ENCODE measurements at places on chromosomes 7 and 10.

DNA sequence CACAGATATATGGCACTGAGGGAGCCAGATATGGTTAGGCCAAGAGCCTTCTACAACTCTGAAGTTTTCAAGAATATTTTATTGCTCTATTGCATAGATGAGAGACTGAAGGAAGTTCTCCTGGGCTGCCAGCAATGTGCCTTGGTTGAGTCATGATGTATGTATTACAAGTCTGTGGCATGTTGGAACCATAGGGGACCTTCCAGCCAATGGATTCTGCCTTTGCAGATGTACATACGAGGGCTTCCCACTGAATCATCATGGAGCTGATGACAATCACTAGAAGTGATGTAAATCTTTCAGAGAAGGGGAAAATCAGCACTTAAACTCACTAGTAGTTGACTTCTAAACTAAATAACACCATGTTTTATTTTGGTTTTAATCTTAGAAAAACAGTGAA lies 419.5 kb downstream of the PHTF2 start:
- DNase-seq = no peak

GRCh38 chr7:159317294-159317693 lies 172.6 kb upstream of the VIPR2 start:
- no peak for DNase-seq

GRCh38 chr10:79435271-79436065 lies 10.0 kb downstream of the ZCCHC24 start:
- DNase-seq = peak; percentile 55

GRCh38 chr7:142181966-142182365 lies 70.4 kb downstream of the MGAM2 start:
- no peak for DNase-seq

DNA sequence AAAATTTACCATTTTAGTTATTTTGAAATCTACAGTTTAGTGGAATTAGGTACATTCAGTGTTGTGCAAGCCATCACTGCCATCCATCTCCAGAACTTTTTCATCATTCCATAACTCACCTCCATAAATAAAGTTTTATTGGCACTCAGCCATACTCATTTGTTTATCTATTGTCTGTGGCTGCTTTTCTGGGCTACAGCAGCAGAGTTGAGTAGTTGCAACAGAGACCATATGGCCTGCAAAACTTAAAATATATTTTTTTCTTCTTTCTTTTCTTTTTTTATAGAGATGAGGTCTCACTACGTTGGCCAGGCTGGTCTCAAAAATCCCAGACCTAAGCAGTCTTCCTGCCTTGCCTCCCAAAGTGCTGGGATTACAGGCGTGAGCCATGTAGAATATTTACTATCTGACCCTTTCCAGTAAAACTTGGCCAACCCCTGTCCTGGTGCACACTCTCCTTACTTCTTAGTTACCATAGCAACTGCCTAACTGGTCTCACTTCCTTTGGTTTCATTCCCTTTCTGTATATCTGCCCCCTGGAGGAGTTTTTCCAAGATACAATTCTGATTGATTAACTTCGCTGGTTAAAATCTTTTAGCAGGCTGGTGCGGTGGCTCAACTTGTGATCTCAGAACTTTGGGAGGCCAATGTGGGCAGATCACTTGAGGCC lies 133.2 kb downstream of the CUX1 start:
- DNase-seq = peak; percentile 51

DNA sequence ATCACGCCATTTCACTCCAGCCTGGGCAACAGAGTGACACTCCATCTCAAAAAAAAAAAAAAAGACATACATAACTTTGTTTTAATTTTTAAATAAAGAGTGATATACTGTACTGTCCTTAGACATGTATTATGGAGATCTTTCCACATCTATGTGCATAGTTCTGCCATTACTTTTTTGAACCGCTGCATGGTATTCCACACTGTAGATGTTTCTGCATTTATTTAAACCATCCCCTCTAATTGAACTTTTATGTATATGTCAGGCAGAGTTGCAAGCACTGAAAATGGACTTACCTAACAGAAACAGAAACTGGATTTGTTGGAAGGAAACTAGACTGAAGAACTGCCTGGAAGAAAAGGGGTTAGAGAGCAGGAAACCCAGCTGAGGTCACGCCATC lies 8.5 kb upstream of the ARHGAP19 start:
- DNase-seq = no peak

DNA sequence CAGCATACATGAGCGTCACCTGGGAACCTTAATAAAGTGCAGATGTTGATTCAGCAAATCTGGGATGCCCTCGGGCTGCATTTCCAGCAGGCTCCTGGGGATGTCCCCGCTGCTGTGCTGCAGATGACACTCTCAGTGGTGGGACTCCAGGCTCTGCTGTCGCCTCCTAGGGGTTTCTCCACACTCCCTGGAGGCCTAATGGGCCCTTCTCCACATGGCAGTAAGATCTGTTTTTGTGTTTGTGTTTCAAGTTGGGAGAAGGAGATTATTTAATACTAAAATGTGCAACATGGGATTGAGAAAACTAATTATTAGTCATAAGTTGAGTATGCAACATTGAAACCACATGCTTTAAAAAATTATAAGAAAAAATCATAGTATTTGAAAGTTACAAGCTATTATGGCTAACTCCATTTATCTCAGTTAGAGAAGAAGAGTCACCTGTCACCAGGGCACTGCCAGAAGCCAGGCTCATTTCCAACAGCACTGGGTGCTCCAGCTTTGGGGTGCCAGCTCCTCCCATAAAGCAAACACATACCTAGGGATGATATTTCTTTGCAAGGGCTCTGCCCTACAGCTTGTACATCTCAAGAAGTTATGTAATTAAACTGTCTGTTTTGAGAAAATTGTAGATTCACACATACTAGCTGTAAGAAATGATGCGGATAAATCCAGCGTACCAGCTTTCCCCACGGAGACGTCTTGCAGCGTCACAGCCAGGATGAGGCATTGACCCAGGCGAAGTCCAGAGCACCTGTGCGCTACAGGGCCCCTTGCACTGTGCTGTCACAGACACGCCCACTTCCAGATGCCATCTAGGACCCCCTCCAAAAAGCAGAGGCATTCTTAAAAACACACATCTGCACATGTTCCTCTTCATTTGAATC lies 106.4 kb downstream of the EGFR start:
- peak; percentile 52 for DNase-seq

DNA sequence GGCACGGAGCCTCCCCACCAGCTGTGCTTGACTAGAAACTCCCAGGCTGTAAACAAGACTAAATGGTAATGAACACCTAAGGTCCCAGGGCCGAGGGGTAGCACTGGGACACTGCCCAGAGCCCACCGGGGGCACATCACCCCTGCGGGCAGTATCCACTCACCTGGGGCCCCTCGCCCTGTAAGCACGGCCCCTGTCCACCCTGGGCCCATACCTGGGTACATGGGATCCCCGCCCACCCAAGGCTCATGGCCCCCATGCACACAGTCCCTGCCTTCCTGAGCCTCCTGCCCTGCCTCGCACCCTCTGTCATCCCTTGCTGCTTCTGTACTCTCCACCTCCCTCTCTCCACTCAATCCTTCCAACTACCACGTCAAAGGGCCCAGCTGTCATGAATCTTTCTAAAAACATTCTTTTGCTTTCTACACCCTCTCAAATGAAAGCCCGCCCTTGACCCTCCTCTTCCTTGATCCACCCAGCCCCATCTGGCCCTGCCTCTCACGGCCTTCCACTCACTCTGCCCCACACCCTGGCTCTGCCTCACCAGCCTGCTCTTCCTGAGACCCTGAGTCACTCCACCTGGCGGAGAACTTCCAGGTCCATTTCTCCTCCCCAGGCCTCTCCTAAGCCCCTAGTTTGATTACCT lies 173.1 kb downstream of the PARD3 start:
- DNase-seq = no peak

DNA sequence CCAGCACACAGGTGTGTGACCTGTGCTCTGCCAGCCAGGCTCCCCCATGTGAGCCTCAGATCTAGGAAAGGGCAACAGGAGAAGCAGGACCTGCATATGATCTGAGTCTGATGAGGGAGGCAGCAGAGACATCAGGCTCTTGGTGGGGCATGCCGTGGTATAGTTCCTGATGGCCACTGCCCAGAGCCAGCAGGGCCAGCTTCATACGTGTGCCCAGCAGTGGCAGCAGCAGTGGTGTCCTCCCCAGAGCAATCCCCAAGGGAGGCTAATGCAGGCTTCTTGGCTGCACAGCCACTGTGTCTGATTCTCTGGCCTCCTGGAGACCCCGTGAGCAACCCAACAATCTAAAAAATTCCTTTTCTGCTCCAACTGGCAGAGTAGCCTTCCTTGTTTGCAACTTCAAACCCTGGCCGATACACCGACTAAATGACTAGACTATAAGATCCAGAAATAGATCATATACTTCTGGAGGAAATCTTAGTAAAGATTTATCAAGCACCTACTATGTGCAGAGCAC lies 230.6 kb upstream of the ZMIZ1 start:
- no peak for DNase-seq

GRCh38 chr10:22823109-22823508 lies 104.7 kb upstream of the ARMC3 start:
- DNase-seq = peak; percentile 62

DNA sequence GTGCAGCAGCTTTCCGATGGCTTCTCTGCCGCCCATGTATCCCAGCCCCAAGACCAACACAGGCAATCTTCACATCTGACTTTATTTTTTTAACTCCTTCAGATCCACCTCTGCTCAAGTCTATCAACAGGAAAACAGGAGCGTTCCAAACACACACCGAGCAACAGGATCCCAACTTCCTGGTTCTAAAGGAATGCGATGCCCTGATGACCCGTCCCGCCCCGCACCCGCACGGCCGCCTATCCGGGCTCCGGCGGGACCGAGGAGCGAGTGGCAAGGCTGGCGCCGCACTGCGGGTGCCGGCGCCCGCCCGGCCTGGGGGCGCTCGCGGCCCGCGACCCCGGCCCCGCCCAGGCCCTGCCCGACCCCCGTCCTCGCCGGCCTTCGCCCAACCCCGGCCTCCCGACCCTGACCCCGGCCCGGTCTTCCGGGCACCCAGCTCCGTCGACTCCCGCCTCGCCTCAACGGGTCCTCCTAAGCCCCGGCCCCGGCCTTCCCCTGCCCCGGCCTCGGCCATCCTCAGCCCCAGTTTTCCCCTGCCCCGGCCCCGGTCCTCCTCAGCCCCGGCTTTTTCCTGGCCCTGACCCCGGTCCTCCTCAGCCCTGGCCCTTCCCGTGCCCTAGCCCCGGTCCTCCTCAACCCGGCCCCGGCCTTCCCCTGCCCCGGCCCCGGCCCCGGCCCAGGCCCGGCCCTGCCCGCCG lies 730 bp downstream of the LARP4B start:
- DNase-seq = peak; percentile 70

GRCh38 chr7:44396496-44396895 lies 71.1 kb upstream of the CAMK2B start:
- no peak for DNase-seq

DNA sequence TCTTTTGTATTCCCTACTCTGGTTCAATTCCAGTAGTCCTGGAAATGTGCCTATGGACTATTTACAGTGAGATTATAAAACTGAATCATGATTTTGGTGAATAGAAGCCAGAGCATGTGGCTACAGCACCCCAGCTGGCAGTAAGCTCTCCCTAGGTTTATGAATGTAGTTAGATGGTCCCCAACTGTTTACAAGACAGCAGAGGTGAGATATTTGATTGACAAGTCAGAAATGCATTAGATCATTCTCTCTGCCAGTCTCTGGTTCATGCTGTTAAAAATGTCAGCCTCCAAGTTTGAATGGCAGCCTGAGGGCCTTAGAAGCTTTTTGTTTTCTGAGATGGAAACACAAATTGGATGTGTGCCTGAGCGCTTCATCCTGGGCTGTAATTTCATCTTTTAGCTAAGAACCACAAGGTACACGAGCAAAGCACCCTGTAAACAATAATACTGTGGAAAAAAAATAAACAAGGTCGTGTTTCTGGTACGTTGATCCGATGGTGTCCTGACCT lies 85.0 kb downstream of the BTRC start:
- DNase-seq = peak; percentile 4

DNA sequence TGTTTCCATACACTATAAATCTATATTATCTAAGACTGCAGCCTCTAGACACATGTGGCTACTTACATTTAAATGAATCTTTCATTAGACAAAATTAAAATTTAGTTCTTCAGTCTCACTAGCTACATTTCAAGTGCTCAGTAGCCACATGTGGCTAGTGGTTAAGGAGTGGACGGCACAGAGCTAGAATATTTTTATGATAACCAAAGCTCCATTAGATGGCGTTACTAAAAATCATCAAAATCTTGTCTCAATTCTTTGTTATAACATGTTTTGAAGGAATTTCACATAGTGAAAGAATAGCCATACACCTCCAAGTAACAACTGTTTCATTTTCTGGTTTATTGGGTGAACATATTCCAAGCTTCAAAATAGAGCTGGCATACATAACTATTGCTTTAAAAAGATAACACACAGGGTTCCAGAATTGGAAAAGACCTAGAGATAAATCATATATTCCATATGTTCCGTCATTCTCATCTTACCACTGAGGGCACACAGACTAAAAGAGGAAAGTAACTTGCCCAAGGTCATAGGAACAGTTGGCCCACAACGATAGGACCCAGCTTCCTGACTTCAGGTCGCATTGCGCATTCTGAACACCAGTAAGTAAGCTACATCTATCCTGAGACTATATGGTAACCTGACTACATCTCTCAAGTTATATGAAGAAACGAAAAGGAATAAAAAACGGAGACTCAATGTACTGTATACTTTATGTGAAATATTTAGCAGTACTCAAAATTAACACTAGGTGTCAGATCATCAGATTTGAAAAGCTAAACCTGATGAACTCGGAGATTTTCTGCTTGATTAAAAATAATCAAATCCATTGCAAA lies 66.6 kb downstream of the CAV1 start:
- peak; percentile 29 for DNase-seq

DNA sequence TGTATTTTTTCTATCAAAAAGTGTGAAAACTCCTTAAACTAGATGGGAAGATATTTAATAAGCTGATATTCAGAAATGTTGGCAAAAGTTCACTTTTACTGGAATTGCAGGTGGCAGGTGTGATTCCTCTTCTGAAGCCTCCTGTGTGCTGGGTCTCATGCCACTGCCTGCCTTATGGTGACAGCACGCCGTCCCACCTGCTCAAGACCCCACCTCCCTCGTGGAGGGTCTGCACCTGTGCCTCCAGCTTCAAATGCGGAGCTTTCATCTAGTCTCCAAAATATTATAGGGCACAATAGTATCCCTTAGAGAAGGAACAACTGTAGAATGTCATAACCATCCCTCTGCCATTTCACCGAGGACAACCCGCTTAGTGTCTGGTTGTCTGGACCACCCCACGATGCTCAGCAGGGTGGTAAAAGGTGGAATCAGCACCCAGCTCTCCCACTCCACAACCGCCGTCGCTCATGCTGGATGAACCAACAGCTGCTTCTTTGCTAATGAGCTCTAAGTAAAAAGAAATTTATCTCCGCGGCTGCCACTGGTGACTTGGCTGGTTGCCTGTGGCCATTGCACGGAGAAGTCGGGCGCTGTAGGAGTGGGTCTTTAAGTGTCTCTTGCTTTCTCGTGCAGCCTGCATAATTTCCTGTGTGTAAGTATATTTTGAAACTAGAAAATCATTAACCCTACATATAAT lies 119.3 kb upstream of the TCERG1L start:
- DNase-seq = no peak

GRCh38 chr10:119477444-119477843 lies 65.1 kb downstream of the RGS10 start:
- DNase-seq = no peak
